ENCODE measurements at places on chromosomes 4 and X.

DNA sequence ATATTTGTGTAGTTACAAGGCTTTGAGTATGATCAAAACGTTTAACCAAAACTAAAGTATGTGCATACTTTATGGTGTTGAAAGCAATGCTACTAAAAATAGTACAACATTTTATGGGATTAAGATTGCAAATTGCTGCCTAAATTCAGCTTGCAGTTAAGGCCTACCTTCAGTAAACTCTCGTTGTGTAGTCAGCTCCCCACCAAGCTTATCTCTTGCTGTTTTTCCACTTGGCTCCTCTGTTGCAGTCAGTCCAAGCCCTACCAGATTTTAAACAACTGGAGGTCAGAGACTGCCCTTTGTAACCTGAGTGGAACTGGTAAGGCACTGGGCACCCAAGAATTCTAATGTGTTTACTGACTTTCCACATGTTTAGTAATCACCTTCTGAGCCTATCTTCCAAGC lies 25.7 kb downstream of the AFF1 start:
- no peak overlapping the region for H3K27ac ChIP-seq
- H3K4me3 ChIP-seq, result no peak overlapping the region
- H3K27me3 ChIP-seq, result no peaks in the 10 kb centered on the region
- peaks cover 67% of the 10 kb centered on the region for H3K4me1 ChIP-seq

GRCh38 chrX:69033936-69034335 lies 131.3 kb downstream of the PJA1 start:
- H3K4me3 ChIP-seq, result no peak overlapping the region
- DNase-seq, result no peak
- H3K36me3 ChIP-seq, result no peaks in the 10 kb centered on the region
- no peak overlapping the region for H3K27ac ChIP-seq
- H3K27me3 ChIP-seq, result peaks cover 23% of the 10 kb centered on the region

DNA sequence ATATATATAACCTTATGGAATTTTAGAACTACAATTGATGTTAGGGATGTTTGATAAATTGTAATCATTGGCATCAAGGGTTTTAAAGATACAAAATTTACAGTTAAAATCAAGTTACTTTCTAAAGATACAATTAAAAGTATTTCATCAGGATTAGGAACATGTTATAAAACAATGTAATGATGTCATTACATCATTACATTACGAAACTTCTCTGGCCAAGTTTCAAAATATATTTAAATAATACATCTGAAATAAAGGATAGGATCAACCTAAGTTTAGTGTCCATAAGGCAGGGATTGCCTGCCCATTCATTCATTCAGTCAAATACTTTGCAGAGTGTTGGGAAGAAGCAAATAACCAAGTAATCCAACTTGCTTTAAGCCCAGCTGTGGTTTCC lies 75.1 kb downstream of the TENM3 start:
- H3K27ac ChIP-seq, result no peak overlapping the region
- no peaks in the 10 kb centered on the region for H3K4me1 ChIP-seq
- H3K27me3 ChIP-seq, result no peaks in the 10 kb centered on the region
- H3K4me3 ChIP-seq, result no peak overlapping the region
- H3K36me3 ChIP-seq, result no peaks in the 10 kb centered on the region

- no peaks in the 10 kb centered on the region for H3K27me3 ChIP-seq
- H3K27ac ChIP-seq, result no peak overlapping the region
- H3K4me1 ChIP-seq, result no peaks in the 10 kb centered on the region
- no peak for DNase-seq
- no peak overlapping the region for H3K4me3 ChIP-seq
- H3K36me3 ChIP-seq, result no peaks in the 10 kb centered on the region
Observed at GRCh38 chr4:19993242-19993641, 258.5 kb upstream of the SLIT2 start.

- H3K27me3 ChIP-seq, result no peaks in the 10 kb centered on the region
- no peak overlapping the region for H3K27ac ChIP-seq
- DNase-seq, result no peak
- no peak overlapping the region for H3K4me3 ChIP-seq
- H3K36me3 ChIP-seq, result no peaks in the 10 kb centered on the region
Observed at GRCh38 chr4:69775321-69775867, 15.0 kb upstream of the SULT1B1 start.

DNA sequence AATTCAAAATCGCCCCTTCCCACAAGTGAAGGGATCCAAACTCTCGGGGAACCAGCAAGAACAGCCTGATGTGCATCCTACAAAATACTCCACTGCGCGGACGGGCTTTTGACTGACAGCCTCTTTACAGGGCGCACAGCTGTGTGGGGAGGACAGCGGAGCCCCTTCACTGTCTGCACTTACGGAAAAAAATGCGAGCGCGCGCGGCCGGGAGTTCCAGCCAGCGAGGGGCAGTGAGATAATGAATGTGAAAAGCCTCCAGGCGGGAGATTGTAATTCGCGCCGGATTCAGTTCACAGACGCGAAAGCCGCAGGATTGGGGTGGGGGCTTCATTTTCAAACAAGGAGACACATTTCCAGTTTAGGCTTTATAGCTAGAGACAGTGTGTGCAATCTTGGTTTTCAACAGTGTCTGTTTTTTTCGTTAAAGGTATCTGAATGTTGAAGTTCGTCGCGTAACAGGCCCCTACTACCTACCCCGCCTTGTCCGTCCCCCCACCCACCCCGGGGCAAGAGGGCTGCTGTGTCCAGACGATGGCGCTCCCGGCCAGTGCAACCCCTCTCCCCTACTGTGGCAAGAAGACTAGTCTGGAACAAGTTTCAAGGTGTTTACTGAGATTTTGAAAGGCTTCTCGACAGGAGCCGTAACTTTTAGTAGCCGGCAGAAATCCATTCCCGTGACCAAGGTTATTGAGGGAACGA lies 1.7 kb upstream of the GPR50 start:
- no peak overlapping the region for H3K27ac ChIP-seq
- DNase-seq, result no peak
- peaks cover 9% of the 10 kb centered on the region for H3K4me1 ChIP-seq
- no peak overlapping the region for H3K4me3 ChIP-seq
- H3K36me3 ChIP-seq, result peaks cover 3% of the 10 kb centered on the region

- no peak for DNase-seq
- no peak overlapping the region for H3K4me3 ChIP-seq
- peaks cover 6% of the 10 kb centered on the region for H3K27me3 ChIP-seq
- H3K27ac ChIP-seq, result no peak overlapping the region
- H3K4me1 ChIP-seq, result no peaks in the 10 kb centered on the region
Observed at GRCh38 chr4:4980621-4981230, 38.5 kb downstream of the CYTL1 start.

- H3K27ac ChIP-seq, result no peak overlapping the region
- H3K36me3 ChIP-seq, result no peaks in the 10 kb centered on the region
- no peak for DNase-seq
- H3K27me3 ChIP-seq, result no peaks in the 10 kb centered on the region
Observed at GRCh38 chr4:111303806-111304205, 680.9 kb upstream of the PITX2 start.

DNA sequence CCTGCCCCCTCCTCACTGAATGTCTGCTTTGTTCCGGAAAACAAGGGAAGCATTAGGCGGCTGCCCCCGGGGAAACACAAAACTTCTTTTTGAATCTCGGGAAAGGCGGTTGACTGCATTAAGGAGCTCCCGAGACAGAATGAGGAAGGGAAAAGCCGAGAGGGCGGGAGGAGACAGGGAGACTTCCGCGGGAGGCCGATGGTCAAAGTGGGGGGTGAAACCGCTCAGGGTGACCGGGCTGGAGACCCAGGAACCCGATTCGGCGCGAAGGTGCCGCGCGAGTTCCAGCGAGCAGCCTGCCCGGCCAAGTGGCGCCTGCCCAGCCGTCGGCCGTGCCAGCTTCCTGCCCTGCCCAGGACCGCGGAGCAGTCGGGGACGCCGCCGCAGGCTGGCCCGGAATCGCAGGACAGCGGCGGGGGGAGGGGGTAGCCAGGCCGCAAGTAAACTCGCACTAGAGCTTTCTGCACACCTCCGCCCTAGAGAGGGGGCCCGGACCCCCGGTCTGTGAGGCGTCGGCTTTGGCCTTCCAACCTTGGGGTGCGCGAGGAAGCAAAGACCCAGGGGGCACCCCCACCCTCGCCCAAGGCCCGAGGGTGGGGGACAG lies 55.1 kb upstream of the BCOR start:
- peaks cover 35% of the 10 kb centered on the region for H3K4me1 ChIP-seq
- no peaks in the 10 kb centered on the region for H3K36me3 ChIP-seq
- no peak for DNase-seq
- H3K27ac ChIP-seq, result no peak overlapping the region
- peak overlapping the region; percentile 88 for H3K4me3 ChIP-seq
- H3K27me3 ChIP-seq, result peaks cover 37% of the 10 kb centered on the region

- DNase-seq, result no peak
- peaks cover 61% of the 10 kb centered on the region for H3K4me1 ChIP-seq
- no peaks in the 10 kb centered on the region for H3K27me3 ChIP-seq
Observed at GRCh38 chr4:82891707-82892466, 934 bp upstream of the SEC31A start.

DNA sequence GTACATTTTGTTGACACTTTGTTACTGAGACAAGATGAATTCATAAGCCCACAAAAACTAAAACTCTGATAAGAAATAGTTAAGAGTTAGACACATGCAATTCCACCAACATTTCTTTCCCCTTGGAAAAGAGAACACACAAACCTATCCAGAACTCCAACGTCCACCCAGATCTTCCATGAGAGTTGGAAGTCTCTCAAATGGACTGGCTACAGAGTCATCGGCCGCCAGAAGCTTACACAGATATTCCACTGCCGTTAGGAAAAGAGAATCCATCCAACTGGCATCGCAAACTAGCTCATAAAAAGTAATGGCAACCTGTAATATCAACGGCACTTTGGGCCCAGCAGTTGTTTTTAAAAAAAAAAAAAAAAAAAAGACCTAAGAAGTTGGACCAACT lies 114.7 kb downstream of the PRKX start:
- no peak overlapping the region for H3K4me3 ChIP-seq
- peaks cover 1% of the 10 kb centered on the region for H3K36me3 ChIP-seq
- no peak for DNase-seq
- H3K27me3 ChIP-seq, result no peaks in the 10 kb centered on the region
- H3K4me1 ChIP-seq, result no peaks in the 10 kb centered on the region
- no peak overlapping the region for H3K27ac ChIP-seq

GRCh38 chrX:1126738-1127137 lies 85.7 kb downstream of the CRLF2 start:
- H3K27me3 ChIP-seq, result no peaks in the 10 kb centered on the region
- no peak for DNase-seq
- H3K4me1 ChIP-seq, result no peaks in the 10 kb centered on the region
- no peak overlapping the region for H3K4me3 ChIP-seq

DNA sequence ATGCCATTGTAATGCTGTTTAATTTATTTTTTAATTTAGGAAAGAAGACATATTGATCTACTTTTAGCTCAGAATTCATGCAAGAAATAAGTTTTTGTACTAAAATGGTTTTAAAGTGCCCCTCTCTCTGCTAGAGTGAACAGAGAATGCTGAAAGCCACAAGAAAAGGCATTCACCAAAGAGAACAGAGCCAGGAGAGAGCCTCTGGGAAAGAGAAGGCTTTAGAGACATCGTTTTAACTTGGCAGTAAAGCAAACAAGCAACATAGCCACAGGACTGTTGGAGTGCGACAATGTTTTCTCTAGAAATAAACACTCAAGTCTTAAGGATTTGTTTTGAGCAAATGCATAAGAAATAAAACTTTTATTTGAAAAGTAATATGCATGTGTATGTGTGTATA lies 484.1 kb upstream of the CPEB2 start:
- no peaks in the 10 kb centered on the region for H3K36me3 ChIP-seq
- no peaks in the 10 kb centered on the region for H3K27me3 ChIP-seq
- no peak overlapping the region for H3K4me3 ChIP-seq
- DNase-seq, result no peak
- no peaks in the 10 kb centered on the region for H3K4me1 ChIP-seq

DNA sequence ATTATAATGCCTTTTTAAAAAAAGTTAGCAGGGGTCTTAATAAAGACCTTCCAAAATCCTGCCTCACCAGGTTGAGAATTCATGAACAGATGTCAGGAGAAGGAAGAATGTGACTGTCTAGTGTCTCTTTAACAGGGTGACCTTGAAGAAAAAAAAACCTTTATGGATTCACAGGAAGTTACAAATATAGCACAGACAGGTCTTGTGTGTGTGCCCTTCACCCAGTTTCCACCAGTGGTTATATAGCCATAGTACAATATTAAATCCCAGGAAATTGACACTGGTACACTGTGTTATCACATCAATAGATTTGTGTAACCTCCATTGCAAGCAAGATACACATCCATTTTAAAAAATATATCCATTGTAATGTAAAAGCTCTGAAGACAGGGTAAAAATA lies 43.7 kb downstream of the HADH start:
- peaks cover 9% of the 10 kb centered on the region for H3K36me3 ChIP-seq
- peaks cover 96% of the 10 kb centered on the region for H3K4me1 ChIP-seq
- H3K27ac ChIP-seq, result no peak overlapping the region
- no peak for DNase-seq

DNA sequence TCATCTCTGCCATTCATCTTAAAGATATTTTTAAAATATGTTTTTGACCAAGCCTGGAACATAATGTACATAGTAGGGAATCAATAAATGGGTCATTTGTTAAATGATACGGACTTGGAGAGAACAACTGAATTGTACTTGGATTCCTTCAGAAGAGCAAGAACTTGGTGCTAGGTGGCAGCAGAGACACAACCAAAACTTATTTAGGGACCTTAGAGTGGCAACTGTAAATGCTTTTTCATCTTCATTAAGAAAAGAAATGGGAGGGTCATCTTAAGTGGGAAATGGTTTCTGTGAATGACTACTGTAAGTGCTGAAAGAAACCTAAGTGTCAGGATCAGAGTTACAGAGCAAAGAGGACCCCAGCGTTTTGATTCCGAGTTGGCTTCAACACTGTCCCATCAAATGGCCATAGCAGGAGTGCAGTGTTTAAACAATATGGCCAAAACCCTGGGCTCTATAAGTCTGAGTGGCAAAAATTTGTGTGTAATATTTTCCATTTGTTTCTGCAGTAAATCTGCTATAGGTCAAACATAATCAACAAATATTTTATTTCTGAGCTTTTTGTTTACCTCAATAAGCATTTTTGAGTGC lies 213.6 kb downstream of the PALLD start:
- no peaks in the 10 kb centered on the region for H3K36me3 ChIP-seq
- peaks cover 13% of the 10 kb centered on the region for H3K4me1 ChIP-seq
- no peak overlapping the region for H3K27ac ChIP-seq

- no peaks in the 10 kb centered on the region for H3K36me3 ChIP-seq
- no peak for DNase-seq
- H3K4me3 ChIP-seq, result no peak overlapping the region
- H3K4me1 ChIP-seq, result no peaks in the 10 kb centered on the region
- H3K27ac ChIP-seq, result no peak overlapping the region
- H3K27me3 ChIP-seq, result no peaks in the 10 kb centered on the region
Observed at GRCh38 chrX:82748906-82749505, 759.1 kb upstream of the POU3F4 start.

DNA sequence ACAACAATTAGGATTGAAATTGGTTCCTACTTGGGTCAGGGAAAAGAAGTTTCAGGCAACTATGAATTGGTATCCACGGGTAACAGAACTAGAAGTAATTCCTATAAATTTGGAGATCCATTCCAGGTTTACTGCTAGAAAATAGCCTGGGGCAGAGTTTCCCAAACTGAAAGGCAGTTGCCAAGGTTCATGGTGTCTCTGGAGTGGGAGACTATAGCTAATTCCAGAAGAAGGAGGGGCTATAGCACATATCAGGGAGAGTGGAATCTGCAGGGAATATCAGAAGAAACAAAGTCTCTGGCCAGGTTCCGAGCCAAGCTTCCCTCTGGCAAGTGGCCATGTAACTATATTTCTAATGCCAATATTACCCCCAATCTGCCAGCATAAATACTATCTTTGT lies 166.3 kb downstream of the GALNTL6 start:
- no peak overlapping the region for H3K4me3 ChIP-seq
- no peaks in the 10 kb centered on the region for H3K36me3 ChIP-seq
- no peaks in the 10 kb centered on the region for H3K27me3 ChIP-seq
- DNase-seq, result no peak
- H3K27ac ChIP-seq, result no peak overlapping the region

Measured in activated T-cell treated with anti-CD3 and anti-CD28 coated beads, Interleukin-2, amount 50 U/mL, for 72 hours (primary cell).